Stimulated activated CD8-positive, alpha-beta memory T cell treated with anti-CD3 and anti-CD28 coated beads, Interleukin-2, amount 100 ng/mL, for 48 hours (primary cell): ENCODE measurements at places on chromosomes 13 and 19.

DNA sequence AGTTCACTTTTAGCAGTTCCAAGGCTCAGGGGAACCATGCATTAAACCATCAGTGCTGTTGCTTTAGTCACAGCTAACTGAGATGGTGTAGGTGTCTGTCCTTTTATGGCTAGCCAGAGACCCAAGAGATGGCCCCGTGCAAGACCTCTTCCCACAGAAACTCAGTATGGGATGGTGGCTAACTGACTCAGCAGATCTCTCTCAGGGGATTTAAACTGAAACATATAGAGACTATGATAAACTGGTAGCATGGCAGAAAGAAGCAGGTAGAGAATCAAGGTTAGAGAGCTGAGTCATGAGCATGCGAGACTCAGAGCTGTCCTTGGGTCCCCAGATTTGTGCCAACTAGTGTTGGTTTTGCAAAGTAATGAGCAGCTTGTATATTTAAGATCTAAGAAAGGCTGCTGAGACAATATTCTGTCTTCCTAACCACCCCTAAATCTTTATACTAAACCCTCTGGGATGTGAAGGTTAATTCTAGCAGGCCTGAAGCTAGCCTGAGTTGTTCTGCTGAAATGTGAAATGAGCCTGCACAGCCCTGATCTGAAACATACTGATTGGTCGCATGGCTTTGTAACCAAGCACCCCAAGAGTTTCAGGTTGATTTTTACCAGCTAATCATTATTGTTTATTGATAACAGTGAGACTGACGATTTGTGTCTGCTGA lies 6.5 kb upstream of the SCEL start:
- no peak for DNase-seq

DNA sequence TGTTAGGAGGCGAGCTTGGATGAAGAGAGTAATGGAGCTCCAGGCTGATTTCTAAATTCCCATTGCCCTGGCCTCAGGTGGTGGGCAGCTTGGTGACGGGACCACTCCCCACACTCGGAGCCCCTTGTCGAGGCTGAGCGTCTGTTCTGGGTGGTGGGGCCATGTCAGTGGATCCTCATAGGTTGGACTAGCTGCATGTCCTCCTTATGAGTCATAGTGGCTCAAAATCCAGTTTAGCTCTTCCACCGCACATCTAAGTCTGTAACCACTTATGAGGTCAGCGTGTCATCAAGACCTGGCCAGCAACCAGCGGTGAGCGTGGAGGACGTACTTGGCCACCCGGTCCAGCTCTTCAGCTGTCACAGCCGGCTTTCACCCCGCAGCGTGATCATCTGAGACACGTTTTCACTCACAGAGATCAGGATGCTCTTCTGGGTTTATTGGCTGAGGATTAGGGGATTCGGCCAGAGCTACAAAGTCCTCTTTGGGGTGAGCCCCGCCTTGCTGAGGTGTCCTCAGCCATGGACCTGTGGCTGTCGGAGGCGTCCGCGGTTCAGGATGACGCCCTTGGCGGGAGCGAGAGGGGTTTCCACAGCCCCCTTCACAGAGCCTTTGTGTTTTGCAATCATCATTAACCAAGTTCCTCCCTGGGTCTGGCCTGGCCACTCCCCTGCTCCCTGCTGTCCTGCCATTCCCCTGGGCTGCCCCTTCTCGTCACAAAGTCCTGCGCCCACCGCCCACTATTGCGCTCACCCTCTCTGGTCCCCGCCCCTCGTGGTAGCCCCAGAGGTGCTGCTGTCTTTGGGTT lies 41.9 kb downstream of the ADPRHL1 start:
- DNase-seq, result no peak

- no peak for DNase-seq
Measured at GRCh38 chr19:19214892-19215291, 3.1 kb downstream of the NCAN start.

- no peak for DNase-seq
Measured at GRCh38 chr13:109255141-109255856, 531.1 kb downstream of the IRS2 start.

- DNase-seq, result no peak
Measured at GRCh38 chr19:50551034-50551714, 17.1 kb downstream of the LRRC4B start.

GRCh38 chr19:3194106-3195087 lies 8.7 kb downstream of the NCLN start:
- DNase-seq, result no peak

- DNase-seq, result no peak
Measured at GRCh38 chr19:4425537-4425936, 23.1 kb downstream of the CHAF1A start.

DNA sequence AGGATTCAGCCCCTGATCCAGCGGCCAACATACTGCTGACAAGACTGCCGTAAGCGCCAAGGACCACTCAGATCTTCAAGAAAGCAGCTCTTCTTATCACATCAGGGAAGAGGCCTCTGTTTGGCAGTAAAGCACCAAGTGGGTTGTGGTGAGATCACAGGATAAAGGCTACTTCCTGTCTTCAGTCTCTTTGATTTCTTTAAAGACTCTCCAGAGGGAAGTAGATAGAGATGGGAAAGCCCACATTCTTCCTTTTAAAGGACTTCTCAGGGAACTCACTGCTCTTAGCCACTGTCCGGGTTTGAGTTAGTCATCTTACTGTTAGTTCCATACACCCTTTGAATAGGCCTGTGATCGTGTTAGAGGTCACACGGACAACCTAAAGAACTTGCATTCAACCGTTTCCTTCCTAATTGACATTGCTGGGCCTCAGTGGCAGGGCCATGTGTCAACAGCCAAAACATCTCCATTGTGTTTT lies 47.2 kb upstream of the POMP start:
- DNase-seq, result no peak

- DNase-seq, result peak; percentile 70
Measured at GRCh38 chr19:52993342-52994178, 20.2 kb upstream of the ERVV-1 start.

DNA sequence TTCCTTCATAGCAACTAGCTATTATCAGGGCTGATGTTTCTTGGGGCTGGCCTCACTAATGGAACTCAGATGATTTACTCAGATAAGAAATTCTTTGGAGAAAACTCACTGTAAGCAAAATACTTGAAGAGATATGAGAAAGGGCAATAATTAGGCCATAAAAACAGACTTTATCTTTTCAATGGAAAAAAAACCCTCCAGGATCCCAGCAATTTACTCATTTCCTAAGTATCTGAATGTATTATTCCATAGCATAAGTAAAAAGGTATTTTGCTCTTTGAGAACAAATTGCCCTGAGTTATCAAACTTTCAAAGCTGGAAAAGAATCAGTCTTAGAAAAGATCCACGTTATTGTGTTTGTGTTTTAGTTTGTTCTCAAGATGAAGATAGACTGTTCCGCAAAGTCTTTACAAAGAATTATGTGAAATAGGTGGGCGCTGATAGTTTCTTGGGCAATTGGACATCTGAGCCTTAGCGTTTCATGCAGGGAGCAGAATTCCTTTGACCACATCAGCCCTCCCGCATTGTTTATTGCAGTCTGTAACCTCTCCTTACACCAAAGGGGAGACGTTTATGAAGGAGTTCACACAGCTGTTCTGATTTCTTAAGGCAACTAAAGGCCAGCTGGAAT lies 29.1 kb upstream of the CSNK1A1L start:
- DNase-seq, result no peak

DNA sequence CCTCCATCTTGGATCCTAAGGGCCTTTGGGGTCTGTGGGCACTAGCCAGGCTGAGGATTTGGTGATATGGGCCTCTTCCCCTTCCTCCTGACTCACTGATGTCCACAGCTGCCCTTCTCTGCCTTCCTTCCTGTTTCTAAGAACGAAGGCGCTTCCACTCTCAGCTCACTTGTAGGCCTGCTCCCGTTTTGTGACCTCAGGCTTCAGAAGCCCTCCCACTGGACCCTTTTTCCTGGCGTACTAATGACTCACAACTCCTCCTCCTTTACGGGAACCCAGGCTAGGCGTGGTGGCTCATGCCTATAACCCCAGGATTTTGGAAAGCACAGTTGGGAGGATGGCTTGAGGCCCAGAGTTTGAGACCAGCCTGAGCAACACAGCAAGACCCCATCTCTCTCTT lies 55.6 kb downstream of the TMED1 start:
- DNase-seq, result no peak

GRCh38 chr13:34868733-34869132 lies 73.3 kb upstream of the NBEA start:
- DNase-seq, result no peak

- DNase-seq, result no peak
Measured at GRCh38 chr13:92346046-92346445, 880.6 kb upstream of the GPC6 start.

DNA sequence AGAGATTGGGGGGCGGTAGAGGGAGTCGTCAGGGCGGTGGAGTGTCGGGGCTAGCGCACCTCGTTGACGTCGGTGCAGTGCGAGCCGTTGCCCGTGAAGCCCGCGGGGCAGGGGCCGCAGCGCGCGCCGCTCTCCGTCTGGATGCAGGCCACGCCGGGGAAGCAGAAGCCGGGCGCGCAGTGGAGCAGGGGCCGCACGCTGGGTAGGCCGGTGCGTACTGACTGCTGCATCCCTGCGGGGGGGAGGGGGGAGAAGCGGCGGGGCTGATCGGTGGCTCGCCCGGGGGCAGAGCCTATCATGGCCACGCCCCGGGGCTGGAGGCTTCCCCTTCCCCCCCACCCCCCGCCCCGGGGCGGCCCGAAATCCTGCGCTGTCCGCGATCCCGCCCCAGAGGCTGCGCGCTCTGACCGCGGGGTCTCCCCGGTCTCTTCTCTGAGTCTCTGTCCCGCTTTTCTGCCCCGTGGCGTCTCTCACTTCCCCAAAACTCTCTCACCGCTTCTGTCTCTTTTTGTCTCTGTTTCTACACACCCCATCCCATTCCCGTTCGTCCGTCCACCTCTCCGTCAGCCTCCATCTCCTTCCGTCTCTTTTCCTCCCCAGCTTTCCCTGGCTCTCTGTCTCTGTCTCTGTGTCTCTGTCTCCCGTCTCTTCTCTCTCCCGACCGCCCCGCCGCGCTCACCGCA lies 1.1 kb downstream of the COMP start:
- no peak for DNase-seq

DNA sequence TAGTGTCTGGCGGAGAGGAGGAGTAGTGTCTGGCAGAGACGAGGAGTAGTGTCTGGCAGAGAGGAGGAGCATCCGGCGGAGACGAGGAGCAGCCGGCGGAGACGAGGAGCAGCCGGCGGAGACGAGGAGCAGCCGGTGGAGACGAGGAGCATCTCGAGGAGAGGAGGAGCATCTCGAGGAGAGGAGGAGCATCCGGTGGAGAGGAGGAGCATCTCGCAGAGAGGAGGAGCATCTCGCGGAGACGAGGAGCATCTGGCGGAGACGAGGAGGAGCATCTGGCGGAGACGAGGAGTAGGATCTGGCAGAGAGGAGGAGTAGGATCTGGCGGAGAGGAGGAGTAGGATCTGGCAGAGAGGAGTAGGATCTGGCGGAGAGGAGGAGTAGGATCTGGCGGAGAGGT lies 18.2 kb downstream of the C13orf46 start:
- DNase-seq, result no peak

DNA sequence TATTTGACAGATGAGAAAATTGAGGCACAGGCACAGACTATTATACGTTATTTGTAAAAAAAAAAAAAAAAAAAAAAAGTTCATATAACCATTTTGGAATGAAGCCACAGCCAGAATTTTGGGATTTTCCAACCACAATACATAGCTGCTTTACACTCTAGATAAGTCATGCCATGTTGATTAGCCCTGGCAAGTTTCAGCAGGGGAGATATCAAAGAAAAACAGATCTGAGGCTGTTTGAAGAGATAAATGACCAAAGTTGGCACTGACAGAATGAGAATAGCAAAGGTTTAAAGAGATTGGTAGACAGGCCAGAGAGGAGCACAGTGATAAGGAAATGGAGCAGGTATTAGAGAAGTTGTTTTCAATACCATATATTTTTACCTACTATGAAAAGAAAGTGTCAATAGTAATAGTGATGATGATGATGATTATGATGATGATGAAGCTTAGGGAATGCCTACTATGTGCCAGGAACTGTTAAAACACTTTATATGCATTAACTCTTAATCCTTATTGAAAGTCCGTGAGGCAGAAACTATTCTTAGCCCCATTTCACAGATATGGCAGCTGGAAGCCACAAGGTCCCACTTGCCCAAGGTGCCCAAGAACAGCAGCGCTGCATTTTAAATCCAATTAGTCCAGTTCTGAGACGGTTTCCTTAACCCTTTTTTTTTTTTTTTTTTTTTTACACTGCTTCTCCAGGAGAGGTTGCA lies 105.5 kb downstream of the MBNL2 start:
- no peak for DNase-seq

DNA sequence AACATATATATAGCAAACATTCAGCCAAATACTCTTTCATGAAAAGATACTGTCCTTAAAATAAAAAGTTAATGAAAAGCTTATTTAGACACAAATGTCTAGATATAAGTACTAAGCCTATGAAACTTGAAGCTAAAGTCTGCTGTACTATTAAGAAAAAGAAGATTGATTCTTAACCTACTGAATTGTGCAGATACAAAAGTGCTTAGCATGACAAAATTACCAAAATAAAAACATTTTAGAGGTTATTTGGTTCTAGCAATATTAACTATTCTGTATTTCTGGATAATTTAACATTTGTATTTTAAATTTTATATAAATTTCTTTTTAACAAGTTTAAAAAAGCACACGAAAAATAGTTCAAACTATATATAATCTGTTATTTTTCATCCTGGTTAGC lies 8.8 kb downstream of the RNF6 start:
- DNase-seq, result no peak
